Sigmoid colon (tissue), 7 donors: ENCODE measurements at places on chromosomes 5 and 9.

GRCh38 chr9:72911816-72912215 lies 41.0 kb downstream of the ALDH1A1 start:
- DNase-seq: no peak

DNA sequence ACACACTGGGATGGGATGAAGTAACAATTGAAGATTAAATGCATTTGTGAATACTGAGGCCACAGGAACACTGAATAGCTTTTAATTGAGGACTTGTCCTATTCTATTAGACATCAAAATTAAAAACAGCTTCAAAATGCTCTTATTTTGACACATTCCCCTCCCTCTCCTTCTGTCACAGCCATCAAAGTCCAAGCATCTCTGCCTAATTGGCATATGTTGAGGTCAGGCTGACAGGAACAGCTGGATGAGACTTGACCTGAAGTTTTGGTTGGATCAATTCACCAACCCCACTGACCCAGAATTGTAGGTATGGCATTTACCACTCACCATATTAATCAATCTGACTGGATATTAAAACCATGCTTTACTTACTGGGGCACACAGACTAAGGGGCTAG lies 96.3 kb downstream of the PTCH1 start:
- DNase-seq: no peak

DNA sequence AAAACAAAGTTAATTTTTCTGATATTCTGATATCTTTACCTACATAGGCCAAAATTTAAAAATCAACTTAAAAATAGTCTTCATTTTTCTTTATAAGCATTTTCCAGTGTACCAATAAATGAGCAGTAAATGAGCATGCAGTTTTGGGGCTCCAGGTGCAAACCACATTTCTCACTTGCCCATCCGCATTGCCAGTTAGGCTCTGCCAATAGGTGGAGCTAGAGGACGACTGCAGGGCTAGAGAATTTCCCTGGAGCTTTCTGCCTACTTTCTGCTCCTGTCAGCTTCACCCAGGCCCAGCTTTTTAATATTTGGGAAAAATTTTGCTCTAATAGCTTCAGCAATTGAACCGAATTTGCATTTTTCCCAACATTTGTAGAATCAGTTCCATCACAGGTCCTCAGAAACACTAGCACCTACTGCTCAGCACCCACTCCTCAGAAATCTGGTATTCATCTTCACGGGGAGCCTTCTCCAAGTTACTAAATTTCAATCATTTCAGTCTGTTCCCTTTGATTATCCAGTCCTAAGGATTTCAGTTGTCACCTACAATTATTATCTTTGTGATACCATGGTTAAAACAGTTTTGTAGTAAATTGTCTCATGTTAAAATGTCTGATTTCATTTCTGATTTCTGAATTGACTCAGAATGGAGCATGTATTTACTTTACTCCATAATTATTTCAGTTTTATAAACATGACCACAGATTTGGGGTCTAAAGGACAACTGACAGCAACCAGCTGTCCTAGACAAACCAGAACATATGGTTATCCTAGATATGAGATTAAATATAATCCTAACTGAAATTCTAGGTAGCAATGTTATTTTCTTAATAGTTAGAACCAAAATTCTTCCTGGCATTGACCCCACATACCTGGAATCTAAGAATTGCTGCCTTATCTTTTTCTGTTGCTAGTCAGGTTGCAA lies 104.6 kb upstream of the FAM174A start:
- peak; percentile 60 for DNase-seq

DNA sequence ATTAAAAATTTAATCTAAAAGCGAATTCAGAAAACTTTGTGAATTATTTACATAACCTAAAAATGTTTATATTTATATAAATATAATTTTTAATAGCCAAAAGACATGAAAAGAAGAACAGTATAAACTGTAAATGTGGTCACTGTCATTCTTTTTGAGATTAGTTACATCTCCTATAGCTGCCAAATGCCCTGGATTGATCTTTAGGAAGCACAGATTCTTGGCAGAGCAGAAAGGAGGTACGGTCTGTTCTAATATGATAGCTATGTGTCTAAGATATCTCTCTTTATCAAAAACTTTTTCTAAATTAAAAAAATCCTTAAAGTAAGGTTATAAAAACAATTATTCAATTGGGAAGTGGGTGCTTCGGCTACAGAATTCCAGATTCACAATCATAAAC lies 151.0 kb downstream of the LPAR1 start:
- no peak for DNase-seq

- DNase-seq: no peak
Measured at GRCh38 chr9:84708400-84708799, 38.9 kb downstream of the NTRK2 start.

GRCh38 chr9:91705386-91705785 lies 244.6 kb downstream of the ROR2 start:
- DNase-seq: no peak
